Stimulated activated CD4-positive, alpha-beta T cell treated with anti-CD3 and anti-CD28 coated beads, Interleukin-12 subunit alpha, Interleukin-12 subunit beta, amount 100 ng/mL, for 24 hours (primary cell): ENCODE measurements at places on chromosomes 7 and 10.

DNA sequence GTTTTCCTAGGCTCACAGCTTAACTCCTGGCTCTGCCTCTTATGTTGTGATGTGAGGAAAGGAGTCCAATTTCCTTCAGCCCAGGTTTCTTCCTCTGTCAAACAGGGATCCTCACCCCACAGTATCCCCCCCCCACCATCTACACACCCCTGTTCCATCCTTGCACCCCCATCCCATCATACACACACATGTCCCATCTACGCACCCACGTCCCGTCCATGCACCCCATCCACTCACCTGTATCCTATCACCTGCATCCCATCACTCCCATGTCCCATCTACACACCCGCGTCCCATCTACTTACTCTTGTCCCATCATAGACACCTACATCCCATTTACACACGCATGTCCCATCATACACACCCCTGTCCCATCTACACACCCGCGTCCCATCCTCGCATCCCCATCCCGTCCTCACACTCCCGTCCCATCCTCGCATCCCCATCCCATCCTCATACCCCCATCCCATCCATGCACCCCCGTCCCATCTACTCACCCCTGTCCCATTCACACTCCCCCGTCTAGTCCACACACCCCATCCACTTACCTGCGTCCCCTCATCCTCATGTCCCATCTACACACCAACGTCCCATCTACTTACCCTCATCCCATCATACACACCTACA is 117.3 kb downstream of the TRRAP start:
- DNase-seq, result no peak

- DNase-seq, result no peak
Observed at GRCh38 chr7:22871661-22872060, 49.0 kb upstream of the TOMM7 start.

DNA sequence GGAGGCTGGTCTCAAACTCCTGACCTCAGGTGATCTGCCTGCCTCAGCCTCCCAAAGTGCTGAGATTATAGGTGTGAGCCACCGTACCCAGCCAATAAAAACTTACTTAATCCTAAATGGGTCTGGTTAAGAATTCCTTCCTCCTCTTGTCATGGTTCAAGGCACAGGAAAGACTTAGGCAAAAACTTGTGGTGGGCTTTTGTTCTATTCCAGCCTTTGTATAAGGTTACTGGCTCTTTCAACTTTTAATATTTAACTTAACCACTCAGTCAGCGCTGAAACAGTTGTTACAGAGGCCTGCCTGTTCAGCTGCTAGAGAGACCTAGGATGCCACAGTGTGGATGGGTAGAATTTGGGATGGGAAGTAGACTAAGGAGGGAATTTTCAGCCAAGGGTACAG is 28.1 kb upstream of the GARS1 start:
- no peak for DNase-seq

- DNase-seq, result no peak
Observed at GRCh38 chr7:108525327-108525984, 479 bp downstream of the PNPLA8 start.

- DNase-seq, result no peak
Observed at GRCh38 chr7:105916603-105917002, 40.2 kb upstream of the ATXN7L1 start.

DNA sequence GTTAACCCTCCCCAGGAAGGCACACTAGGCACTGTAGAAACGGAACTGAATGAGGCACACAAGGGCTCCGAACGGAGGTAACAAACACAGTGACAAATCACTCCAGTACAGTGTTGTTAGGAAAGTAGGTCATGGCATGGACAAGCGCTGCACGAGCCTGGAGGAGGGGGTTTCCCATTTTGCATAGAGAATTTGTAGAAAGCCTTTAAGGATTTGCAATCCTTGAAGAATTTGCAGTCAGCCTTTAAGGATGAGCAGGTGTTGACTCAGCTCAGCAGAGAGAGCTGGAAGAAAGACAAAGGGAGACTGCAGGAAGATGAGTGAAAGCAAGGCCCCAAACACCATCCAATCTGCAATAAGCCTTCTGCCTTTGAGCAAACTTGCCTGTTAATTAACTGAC is 51.1 kb upstream of the PPP1R3C start:
- DNase-seq, result no peak

- no peak for DNase-seq
Observed at GRCh38 chr7:20206104-20206896, 10.9 kb downstream of the MACC1 start.

DNA sequence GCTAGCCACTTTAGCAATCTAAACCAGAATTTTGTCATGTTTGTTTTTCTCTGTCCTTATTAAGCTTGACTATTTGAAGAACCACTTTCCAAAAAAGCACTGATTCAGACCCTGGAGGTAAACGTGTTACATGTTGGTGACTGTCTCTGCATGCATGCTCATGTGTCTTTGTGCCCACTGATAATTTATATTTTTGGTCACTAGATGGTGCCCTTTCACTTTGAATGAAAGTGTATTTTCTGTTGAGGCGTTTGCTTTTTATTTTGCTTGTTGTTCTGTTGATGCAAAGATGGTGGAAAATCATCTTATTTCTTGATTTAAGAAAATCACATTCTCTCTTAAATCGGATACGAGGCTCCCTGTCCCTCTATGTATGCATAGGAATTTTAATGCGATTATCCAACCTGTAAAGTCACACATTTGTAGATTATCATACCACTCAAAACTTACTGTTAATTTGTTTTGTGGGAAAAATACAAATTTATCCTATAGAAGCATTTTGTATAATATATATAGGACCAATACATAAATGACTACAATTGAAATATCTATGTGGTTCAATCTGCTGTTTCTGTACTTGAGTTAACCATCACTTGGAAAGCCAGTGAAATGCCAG is 269.3 kb downstream of the BICC1 start:
- DNase-seq, result no peak

- no peak for DNase-seq
Observed at GRCh38 chr10:78267598-78267997, 233.9 kb downstream of the RPS24 start.

DNA sequence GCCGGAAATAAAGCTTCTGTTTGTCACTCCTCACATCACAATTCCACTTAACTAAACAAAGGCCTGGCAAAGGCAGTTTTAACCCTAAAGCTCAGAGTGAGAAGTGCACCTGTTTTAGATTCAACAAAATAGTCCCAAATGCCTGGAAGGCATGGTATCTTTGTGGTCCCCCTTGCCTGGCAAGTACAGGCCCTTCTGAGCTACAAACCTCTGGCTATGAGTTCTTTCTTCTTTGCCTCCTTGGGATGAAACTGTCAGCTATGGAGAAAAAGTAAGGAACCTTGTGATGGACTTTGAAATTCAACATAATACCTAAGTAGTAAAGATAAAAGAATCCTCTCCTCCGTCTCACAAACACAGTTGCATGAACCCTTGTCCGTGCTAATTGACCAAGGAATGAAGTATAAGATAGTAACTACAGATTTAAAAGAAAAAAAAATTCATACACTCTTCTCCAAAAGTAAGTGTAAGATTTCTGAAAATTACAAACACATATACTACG is 244.5 kb upstream of the ETV1 start:
- no peak for DNase-seq

DNA sequence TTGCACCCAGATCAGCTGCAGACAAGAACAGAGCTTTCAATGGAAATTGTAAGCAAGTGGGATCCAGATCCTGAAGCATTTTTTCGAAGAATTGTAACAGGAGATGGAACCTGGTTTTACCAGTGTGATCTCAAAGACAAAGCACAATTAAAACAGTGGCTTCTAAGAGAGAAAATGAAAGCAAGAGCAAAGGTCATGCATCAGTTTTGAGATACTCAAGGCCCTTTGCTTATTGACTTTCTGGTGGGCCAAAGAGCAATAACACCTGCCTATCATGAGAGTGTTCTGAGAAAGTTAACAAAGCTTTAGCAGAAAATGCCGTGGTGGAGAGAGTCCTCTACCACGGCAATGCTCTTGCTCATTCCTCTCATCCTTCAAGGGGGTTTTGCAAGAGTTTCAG is 194.8 kb downstream of the TMEM178B start:
- no peak for DNase-seq

GRCh38 chr10:10346390-10347150 is 671.1 kb upstream of the CELF2 start:
- DNase-seq, result no peak

DNA sequence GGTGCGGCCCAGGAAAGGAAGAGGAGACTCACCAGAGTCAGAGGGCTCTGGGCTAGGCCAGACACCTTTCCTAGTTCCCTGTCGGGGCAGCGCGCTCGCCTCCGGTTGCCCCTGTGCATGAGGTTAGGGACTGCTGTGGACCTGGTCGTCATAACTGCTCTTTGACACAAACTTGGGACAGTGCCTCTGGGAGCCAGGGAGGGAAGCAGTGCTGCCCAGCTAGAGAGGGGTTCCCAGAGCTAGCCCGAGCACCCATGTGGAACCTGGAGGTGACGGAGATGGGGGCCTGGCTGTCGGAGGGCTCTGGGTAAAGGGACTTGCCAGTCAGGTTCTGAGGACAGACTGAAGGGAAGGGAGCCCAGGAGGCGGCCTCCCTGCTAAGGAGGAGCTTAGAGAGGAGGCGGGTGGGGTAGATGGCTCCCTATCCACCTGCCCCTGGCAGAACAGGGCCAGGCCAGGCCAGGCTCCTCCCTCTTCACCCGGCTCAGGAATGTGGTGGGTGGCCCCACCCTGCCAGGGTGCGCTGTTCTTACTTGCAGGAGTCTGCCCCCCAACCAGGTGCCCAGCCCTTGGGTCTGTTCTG is 29.7 kb downstream of the AGAP3 start:
- no peak for DNase-seq

- DNase-seq, result no peak
Observed at GRCh38 chr10:46327685-46328084, 40.9 kb downstream of the ANTXRL start.

DNA sequence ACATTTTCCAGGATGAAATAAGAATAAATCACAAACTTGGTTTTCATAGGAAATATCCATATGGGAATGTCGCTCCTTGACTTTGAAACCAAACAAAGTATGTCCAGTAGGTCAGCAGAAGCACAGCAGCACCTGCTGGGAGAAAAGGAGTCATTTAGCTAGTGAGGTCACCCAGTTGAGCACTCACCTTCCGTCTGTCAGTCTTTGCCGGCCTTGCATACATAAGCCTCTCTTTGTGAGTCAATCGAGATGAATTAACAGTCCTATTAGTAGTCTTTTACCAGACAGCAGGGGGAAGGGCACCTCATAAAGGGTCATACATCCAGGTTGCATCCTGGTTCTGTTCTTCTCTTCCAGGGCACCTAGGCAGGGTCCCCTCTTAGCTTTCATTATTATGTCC is 232.5 kb upstream of the FZD1 start:
- DNase-seq, result no peak

DNA sequence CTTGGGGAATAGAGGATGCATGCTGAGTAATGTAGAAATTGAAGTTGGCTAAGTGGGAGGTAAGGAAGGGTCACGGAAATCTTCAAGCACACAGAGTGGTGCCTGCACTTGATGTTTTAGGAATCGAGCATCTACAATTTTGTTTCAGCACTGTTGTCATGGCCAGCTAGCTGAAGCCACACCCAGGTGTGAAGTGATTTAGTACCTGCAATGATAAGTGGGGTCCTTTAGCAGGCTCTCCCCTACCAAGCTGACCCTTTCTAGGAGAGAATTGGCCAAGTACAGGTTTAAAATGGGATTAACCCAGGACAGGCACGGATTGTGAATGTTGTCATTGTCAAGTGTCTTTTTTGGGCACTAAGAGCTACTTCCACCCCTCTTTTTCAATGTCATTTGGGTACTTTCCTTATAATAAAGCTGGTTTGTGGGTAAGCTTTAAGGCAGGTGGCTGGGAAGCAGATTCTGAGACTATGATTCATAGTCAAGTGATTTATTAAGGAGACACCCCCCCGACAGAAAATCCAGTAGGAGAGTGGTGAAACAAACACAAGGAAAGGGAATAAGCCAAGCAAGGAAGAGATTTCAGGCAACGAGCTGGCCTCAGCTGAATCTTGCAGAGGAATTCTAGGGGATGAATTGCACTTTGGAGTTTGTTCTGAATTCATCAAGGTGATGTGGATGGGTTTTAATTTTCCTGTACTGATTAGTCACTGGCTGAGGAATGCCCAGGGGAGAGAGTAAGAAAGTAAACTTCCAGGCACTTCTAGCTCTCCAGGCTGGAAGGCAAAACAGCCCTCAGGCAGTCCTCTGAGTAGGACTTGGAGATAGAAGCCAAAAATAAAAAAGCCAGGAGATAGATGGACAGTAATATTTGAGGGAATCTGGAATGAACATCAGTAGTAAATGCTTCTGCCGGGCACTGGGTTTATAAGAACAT is 1128.4 kb downstream of the SORCS3 start:
- DNase-seq, result no peak

DNA sequence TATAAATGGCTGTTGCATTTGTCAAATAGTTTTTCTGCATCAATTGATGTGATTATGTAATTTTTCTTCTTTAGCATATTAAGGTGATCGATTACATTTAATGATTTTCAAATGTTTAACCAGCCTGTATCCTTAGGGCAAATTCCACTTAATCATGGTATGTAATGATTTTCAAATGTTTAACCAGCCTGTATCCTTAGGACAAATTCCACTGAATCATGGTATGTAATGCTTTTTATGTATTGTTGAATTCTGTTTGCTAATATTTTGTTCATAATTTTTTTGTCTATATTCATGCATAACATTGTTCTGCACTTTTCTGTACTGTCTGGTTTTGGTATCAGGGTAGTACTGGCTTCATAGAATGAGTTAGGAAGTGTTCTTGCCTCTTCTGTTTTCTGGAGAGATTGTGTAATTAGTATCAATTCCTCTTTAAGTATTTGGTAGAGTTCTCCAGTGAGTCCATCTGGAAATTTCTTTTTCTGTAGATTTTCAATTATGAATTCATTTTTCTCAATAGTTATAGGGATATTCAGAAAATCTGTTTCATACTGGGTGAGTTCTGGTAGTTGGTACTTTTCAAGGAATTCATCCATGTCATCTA is 393.2 kb upstream of the FOXK1 start:
- no peak for DNase-seq

DNA sequence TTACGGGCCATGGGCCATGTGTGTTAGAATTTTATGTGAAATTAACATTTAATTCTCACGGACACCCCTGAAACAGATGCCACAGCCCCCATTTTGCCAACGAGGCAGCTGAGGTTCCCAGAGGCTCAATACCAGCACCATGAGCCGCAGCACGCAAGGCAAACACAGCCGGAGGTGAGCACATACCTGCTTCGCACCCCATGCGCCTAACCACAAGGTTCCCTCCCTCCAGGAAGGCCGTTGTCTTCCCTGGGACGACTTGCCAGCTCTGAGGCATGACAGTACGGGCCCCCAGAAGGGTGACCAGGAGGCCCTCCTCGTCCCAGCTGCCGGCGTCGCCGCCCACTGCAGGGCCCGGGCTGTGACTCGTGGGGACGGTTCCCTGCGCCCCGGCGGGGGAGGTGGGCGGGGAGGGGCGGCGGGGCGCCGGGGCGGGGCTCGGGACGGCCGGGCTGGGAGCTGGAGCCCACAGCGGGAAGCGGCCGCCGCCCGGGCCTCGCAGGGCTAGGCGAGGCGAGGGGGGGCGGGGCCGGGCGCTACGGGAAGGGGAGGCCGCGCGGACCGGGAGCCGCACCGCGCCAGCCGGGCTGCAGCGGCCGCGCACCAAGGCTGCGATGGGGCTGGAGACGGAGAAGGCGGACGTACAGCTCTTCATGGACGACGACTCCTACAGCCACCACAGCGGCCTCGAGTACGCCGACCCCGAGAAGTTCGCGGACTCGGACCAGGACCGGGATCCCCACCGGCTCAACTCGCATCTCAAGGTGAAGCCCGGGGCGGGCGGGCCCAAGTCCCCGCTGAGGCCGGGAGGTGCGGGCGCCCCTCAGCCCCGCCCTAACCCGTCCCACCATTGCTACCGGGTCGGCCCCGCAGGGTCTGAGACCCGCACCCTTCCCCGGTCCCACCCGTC is at the start of gene CAV2:
CAV2 (plus strand) TSS at position 571 of the 910 bp plus-strand sequence; CDS start at position 615, 44 bp downstream.
- no peak for DNase-seq

- no peak for DNase-seq
Observed at GRCh38 chr10:102468683-102469082, 17.3 kb upstream of the C10orf95 start.

GRCh38 chr10:8513155-8514147 is 459.0 kb downstream of the GATA3 start:
- DNase-seq, result no peak
